ENCODE measurements at places on chromosomes 5 and 9.

GRCh38 chr9:136542241-136543040, 3.4 kb downstream of the NOTCH1 start:
- peak; percentile 89 for DNase-seq

DNA sequence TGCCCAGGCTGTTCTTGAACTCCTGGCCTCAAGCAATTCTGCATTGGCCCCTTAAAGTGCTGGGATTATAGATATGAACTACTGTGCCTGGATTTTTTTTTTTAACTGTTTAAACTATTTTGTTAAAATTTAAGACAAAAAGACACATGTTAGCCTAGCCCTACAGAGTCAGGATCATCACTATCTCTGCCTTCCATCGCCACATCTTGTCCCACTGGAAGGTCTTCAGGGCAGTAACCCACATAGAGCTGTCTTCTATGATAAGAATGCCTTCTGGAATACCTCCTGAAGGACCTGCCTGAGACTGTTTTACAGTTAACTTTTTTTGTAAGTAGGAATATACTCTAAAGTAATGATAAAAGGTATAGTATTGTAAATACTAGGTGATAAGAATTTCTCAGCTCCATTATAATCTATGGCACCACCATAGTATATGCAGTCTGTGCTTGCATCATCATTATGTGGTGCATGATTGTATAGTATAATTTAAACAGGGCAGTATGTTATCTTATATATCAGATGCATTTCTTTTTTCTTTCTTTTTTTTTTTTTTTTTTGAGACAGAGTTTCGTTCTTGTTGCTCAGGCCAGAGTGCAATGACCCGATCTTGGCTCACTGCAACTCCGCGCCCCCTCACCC, 52.7 kb downstream of the DENND4C start:
- no peak for DNase-seq

GRCh38 chr5:83572271-83572670, 100.7 kb downstream of the VCAN start:
- no peak for DNase-seq

DNA sequence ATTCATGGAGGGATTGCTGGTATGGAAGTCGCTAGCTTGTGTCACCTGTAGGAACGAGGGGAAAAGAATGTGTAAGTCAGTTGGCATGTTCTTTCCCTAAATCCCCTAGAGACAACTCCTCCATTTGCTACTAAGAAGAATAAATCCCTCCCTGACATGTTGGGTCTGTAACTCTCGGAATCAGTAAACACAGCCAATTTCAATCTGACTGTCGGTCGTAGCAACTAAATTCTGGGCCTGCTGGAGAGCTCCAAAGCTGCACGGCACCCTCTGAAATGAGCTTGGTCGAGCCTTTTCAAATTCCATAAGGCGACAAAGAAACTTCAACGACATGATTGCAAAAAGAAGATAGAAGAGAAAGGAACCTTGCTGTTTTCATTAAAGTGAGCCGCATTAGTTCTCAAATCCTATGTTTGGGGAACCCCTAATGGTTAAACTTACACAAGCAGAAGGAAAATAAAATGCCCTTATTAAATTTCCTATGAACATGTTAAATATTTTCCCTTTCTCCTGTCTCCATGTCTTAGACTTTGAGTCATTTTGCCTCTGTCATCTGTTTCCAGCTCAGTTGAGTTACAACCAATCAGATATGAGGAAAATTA, 735.8 kb upstream of the WWC1 start:
- no peak for DNase-seq

DNA sequence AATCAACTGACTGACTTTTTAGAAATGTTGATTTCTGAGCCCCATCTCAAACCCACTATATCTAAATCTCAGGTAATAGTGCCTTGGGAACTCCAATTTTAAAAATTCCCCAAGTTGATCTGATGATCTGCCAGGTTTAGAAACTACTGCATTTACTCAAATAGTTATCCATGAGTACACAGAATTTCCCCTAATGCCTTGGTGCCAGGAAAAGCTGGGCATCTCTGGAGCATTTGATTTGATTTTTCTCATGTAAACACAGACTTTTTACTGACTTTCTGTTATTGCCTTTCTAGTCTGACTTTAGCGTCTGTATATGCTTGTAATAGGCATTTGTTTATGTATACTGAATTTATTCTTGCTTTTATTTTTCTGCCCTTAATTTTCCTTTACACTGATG, 35.8 kb downstream of the MTREX start:
- DNase-seq, result no peak

- no peak for DNase-seq
Observed at GRCh38 chr5:94884311-94884710, 265.8 kb downstream of the SLF1 start.
